Erythroblast (primary cell): ENCODE measurements at places on chromosomes 4 and X.

DNA sequence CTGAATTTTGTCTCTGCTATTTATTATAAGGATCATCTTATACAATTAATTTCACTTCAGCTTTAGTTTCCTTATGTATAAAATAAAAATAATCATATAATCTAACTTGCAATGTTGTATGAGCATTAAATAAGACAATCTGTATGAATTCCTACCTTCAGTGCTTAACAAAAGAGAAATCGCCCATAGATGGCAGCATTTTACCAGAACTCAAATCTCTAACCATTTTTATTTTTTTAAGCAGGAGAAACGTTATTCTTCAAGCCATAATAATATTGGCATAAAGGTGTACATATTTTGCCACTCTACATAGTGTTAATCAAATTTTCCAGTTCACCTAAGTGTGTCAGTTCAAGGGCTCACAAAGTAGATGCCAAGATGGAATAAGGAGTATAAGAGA is 78.8 kb downstream of the TMEM47 start:
- no peak for DNase-seq

DNA sequence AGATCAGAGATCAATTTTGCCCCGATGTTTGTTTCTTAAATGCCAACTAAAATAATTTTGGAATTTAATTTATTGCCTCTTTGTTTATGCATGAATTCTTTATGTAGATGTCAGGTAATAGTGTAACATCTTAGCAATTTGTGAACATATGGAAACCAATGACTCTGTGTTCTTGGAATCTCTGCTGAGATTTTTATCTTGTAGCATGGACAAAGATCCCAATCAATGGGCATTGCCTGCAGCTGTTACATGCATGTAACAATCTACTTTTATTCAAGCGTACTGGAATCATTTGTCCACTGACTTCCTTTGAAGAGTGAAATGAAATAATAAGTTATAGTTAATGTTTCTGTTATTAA is 61.6 kb upstream of the ARSJ start:
- no peak for DNase-seq

GRCh38 chr4:26197018-26197779 is 123.6 kb upstream of the RBPJ start:
- no peak for DNase-seq

GRCh38 chrX:44022964-44023363 is 49.8 kb upstream of the NDP start:
- no peak for DNase-seq

DNA sequence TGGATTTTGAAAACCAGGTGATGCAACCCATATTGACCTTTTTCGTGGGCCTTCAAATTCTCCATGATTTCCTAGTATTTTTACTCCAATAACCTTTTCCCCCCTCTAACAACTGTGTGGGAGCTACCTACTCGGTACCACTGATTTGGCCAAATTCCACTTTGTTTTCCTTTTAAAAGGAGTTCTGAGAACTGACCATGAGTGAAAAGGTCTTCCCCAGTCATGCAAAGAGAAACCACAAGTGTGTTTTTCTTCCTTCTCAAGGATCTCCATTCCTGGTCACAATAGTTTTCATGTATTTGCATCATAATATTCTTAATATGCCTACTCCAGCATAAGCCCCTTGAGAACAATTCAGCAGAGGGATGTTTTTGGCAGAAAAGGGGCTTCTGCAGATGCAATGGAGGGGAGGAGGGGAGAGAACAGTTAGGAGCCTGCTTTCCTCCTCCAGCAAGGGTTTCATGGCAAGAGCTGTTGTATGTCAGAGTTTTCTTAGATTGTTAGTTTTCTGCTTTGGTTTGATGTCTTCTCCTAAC is 195.3 kb upstream of the ANXA3 start:
- no peak for DNase-seq

DNA sequence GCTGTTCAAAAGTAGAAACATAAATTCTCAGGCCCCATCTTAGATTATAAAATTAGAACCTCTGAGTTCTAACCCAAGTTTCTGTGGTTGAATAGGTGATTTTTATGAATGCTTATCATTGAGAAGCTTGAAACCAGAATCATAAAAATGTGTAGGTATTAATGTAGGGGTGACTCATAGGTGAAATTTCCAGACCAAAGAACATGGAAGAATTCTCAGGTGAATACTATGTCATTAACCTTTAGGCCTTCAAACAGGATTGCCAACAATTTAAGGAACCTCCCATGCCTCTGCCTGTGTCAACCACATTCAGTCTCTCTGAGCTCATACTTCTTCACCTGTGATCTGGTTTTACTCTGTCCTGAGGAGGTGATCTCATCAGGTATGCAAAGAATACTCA is 177.8 kb downstream of the NPFFR2 start:
- DNase-seq: no peak

- peak; percentile 5 for DNase-seq
Measured at GRCh38 chrX:108735679-108736508, 469 bp downstream of the IRS4 start.

DNA sequence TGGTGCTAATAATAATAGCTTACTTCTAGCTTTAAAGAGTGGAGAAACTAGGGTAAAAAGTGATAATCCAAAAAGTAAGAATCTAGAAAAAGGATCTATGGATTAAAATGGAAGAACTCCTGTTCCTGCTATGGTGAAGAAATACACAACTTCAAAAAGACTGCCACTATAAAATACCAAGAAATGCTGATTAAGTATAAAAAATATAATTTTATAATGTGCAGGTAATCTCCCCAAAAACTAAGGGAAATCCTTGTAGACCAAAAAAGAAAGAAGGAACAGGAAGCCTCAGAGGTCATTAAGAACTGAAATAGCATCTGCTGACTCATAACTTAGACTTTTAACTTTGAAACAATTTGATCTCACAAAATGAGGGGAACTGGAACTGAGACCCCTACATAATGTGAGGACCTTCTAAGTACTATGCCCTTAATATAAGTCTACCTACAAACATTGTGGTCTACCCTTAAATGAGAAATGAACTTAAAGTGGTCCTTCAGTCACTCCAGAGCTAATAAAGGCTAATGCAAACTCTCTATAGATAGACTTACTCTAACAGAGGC is 50.6 kb upstream of the SRPX start:
- DNase-seq: no peak

GRCh38 chr4:100782356-100782755 is 264.5 kb upstream of the EMCN start:
- no peak for DNase-seq

GRCh38 chr4:165301833-165302232 is 25.6 kb upstream of the MSMO1 start:
- DNase-seq: peak; percentile 43

DNA sequence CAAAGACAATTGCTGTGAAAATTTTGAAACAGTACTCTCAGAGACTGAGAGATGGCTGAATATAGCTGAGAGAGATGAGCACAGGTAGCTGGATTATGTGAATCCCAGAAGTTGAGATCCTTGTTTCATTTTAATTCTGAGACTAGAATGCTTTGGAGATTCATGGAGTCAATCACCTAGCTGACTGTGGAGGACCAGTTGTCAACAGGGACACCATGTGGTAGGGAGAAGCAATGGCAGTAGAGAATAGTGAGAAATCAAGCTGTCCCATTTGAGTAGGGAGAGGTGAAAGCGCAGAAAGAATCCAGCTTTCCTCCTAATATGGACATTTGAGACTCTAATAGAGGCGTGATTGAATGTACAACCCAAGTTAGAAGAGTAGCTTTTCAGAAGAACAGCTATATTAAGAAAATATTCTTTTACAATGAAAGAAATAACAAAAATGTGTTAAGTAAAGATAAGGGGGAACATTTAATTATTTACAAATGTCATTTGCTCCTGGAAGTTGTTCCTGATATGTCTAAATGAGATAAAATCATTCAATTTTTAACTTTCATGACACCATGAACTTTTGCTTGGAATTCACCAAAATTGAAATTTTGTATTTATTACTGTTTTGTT is 30.3 kb upstream of the GLRB start:
- peak; percentile 46 for DNase-seq

DNA sequence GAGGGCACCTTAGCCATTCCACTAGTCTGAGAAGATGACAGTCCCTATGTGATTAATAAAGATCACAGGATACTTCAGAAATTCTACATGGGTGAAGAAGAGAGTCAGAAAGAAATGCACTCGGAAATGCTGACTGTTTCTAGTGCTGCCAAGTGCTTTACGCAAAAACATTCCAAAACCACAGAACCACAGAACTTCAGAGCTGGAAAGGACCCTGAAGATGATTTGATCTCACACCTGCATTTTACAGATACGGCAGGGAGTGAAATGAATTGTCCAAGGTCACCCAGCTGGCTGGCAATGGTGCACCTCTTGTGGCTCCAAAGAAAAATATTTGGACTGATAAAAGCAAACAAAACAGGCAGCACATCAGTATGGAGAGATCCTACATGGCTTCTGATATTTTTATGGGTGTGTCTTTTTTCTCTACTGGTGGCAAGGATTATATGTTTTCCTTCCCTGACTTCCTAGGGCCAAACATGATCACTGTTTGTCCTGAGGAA is 115.9 kb downstream of the MAML3 start:
- DNase-seq: no peak

DNA sequence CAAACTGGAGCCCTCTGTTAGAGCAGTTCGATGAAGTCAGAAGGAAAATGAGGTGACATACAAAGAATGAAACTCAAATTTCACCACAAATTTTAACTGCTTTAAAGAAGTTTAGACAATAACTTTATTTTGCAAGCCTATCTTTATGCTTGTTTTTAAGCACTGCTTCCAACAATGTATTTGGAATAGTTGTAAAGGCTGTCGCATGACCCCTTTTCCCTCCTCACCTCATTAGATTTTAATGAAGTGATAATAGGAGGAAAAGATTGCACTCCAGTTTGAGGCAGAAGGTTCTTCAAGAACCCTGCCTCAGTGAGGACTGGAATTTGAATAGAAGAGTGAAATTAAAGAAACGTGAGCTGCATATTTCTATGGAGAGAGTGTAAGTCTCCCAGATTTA is 386.1 kb upstream of the NR3C2 start:
- DNase-seq: no peak

DNA sequence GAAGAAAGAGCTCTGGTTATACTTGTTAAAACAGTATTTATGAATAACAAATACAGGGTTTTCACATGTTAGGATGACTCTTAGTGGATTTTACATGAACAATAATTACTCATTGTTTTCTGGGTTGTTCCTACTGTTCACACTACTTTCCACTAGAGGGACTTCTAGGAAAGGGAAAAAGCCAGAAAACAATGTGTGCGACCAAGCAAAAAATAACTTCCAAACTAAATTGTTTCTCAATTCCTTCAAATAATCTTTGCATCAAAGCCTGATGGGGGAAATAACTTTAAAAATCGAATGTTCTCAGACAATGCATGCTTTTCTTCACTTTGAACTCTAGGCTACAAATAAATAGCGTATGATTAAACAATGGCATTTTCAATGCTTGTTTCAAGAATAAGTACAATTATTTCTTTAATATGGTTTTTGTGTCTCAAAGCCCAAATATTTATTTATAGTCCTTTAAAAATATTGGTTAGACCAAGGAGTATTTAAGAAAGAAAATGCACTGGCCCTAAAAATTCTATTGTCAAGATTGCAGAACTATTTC is 72.1 kb upstream of the ETNPPL start:
- peak; percentile 6 for DNase-seq

DNA sequence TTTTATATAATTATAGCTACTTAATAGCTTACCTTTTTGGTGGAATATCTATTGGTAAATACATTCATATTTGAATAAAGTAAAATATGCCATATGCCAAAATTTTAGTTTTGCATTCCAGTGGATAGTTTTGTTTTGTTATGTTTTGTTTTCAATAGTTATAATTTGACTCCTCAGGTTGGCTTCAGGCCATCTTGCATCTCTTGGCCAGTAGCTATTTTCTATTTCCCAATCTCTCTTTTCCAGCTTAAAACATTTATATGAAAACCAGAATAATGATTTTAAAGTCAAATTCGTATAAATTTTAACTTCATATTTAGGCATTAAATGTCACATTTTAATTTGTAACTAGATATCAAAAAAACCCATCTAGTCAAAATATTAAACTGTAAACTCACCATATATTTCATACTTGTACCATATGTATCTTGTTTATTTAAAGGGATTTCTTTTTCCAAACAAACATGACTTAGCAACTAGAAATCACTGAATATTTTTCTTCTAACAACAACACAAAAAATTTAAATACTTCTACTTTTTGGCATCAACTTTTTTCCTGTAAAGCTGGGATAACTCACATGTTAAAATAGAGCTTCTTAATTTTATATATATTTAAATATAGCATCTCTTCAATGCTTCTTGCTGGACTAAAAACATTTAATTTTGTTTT is 1209.6 kb downstream of the PCDH7 start:
- no peak for DNase-seq

DNA sequence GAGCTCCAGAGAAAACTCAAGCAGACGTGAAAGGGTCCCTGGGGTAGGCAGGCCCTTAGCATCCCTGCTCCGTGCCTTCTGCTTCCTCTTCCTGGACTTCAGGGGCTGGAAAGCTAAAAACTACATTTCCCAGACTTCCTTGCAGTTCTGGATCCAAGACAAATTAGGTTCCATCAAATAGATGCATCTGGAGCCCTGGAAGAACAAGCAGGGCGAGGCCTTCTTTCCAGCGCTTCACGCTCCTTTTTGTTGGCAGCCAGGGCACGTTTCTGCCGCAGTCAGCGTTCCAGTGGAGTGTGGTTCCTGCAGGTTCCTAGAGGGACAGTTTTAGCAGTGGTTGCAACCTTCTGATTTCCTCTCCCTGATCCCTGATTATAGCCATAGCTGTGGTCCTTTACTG is 53.6 kb upstream of the MSX1 start:
- DNase-seq: no peak

GRCh38 chr4:25879991-25880651 is 17.3 kb upstream of the SEL1L3 start:
- DNase-seq: no peak

GRCh38 chrX:13194291-13195103 is 125.4 kb downstream of the ATXN3L start:
- DNase-seq: no peak

DNA sequence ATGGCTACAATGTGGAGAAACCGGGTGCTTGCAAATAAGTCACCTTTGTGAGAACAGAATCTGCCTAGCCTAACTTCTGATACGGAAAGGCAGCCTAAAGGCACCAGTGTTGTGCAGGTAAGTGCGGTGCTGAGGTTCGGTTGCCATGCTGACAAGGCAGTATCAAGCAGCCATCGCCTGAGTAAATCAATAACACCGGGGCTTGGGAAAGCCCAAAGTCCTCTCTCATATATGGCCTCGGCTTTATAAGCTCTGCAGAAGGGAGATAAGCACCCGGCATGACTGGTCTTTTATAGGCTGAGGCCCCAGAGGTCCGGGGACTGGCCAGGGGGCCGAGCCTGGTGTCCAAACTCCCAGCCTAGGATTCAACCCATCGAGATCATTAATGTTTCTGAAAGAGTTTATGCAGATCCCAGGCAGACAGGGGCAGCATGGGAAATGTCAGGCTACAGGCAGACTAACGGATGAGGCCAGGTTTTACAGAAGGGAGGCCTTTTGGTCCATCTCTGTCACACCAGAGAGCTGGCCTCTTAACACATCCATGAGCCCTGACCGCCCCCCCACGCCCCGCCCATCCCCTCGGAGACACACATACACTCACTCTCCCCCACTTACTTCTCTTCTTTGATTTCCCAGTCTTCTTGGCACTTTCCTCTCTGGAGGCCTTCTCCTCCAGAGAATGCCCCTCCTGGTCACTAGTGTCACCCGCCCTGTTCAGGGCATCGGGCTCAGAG is 38.5 kb downstream of the ELF4 start:
- DNase-seq: peak; percentile 52
